CD8-positive, alpha-beta memory T cell (primary cell): ENCODE measurements at places on chromosomes 11 and 22.

DNA sequence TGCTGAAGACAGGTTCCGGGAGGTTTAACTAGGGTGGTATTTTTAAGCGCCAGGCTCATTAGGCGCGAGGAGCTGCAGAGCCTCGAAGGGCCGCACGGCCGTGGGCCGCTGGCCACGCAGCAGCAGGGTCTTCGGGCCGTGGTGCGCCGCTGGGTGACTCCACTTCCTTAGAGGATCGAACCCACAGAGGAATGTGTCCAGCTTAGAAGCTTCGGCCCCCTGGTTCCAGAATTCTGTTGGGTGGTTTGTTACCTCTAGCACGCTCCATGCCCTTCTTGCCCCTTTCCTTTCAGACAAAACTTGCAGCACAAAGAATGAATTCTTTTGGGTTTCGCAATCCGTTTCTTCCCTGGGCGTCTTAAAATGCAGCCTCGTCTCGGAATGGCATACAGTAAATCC lies 773 bp upstream of the PATL1 start:
- DNase-seq = no peak

DNA sequence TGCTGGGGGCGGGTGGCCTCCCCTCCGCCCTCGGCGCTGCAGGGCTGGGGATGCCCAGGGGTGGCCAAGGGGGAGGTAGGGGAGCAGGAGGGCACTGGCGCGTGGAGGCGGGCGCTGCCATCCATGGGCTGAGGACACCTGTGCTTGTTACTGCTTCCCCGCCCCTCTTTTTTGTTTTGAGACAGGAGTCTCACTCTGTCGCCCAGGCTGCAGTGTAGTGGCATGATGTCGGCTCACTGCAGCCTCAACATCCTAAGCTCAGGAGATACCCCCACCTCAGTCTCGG lies 683 bp upstream of the FADS3 start:
- DNase-seq = no peak

DNA sequence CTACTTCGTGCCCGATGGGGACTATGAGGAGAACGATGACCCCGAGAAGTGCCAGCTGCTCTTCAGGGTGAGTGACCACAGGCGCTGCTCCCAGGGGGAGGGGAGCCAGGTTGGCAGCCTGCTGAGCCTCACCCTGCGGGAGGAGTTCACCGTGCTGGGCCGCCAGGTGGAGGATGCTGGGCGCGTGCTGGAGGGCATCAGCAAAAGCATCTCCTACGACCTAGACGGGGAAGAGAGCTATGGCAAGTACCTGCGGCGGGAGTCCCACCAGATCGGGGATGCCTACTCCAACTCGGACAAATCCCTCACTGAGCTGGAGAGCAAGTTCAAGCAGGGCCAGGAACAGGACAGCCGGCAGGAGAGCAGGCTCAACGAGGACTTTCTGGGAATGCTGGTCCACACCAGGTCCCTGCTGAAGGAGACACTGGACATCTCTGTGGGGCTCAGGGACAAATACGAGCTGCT lies 751 bp downstream of the FIBIN start:
- DNase-seq = no peak

GRCh38 chr22:19779685-19780268 lies 19.2 kb downstream of the TBX1 start:
- no peak for DNase-seq

GRCh38 chr22:50674606-50675552 lies 2.3 kb downstream of the SHANK3 start:
- DNase-seq = no peak

GRCh38 chr11:75142714-75143419 lies 8.0 kb upstream of the SLCO2B1 start:
- peak; percentile 78 for DNase-seq

- DNase-seq = no peak
These were observed 52.3 kb upstream of the CCDC188 start for GRCh38 chr22:20203142-20203551.

DNA sequence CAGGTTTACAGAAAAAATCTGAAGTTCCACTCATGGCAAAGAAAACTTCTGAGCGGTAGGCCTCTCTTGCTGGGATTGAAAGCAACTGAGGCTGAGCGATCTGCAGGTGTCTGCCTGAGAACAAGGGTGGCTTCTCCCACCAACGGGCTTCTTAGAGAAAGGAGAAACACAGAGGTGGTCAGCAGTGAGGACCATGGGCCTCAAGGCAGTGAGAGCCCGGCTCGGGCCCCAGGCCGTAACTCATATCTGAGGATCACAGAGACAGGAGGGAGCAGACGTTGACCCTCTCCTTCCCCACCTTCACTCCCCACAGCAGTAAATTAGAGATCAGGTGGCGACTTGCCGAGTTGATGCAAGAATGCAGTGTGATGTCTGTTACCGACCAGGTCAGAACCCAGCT lies 50.9 kb upstream of the RTL6 start:
- no peak for DNase-seq

DNA sequence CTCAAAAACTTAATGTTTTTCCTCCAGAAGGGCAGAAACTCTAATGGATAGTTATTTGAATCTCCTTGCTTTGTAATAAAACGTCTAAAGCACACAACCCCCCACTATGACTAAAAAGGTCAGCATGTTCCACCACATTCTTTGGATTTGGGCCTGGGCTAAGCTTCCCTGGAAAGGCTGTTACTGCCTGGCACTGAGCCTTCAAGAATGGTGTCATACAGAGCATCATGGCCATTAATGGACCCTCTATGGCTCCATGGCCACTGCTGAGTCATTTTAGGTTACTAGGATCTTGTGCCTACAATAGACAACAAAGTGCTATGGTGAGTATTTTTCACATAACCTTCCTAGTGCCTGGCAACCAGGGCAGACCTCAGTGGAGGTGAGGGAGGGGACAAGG lies 242.6 kb upstream of the FAT3 start:
- DNase-seq = no peak

- DNase-seq = peak; percentile 39
These were observed 11.9 kb upstream of the SH3BP1 start for GRCh38 chr22:37627545-37627944.

- DNase-seq = no peak
These were observed 253.5 kb upstream of the PLET1 start for GRCh38 chr11:112514011-112514740.

GRCh38 chr11:120550007-120550406 lies 38.5 kb downstream of the GRIK4 start:
- DNase-seq = no peak

DNA sequence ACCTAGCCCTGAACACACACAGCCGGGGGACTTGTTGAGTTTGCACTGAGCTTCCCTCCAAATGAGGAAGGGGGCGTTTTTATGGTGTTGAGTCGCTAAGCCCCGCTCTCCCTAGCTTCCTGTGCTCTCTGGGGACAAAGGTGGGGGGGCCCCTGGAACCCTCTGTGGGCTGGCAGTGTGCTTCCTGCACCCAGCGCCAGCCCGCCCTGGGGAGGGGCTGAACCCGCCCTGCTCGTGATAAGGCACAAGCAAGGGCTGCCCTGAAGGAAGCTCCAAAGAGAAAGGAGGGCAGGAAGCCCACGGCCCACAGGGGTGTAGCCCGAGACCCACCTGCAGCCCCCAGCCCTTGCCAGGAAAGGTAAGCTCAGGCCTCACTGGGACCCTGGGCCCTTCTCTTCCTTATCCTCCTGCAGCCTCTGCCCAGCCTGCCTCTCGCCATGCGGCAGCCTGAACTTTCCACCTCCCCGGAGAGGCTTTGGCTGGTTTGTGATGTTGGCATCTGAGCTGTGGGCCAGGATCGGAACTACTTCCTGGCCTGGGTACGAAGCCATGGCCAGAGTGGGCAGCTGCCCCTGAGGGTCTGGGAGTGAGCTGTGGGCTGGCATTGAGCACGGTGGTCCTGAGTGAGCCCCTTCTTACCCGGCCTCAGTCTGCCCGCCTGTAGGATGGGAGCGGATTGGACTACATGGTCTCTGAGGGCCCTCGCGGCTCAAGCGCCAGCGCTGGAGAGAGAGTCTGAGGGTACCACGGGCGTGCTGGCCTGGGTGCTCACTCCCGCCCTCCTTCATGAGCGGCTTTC lies at the start of gene FERMT3:
TSS of gene FERMT3 (plus strand) at position 265 of the 799 bp plus-strand sequence. CDS start 644 bp downstream, outside the sequence.
- DNase-seq = peak; percentile 61
